Activated CD4-positive, alpha-beta T cell treated with anti-CD3 and anti-CD28 coated beads, Interleukin-2, amount 50 U/mL, for 48 hours (primary cell): ENCODE measurements at places on chromosomes 7 and 10.
A peak's percentile ranks its signal among the peaks of the same experiment; 100 is the strongest.

DNA sequence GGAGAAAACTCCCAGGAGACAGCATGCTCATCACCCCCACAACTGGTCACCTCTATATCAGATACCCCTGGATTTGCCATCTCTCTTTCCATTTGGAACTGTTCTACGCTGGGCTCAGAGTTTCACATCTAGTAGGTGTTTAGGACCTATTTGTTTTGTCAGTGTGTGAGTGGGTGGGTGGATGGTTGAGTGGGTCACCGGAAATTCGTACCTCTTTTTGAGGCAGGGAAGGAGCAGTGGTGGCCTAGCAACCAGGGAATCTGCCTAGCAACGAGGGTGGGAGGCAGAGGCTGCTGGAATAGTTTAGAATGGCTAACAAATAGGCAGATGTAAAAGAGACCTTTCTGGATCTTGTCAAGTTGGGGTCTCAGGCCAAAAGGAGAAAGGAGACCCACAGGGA is 23.2 kb upstream of the SLF2 start:
- no peak for DNase-seq

- peak; percentile 5 for DNase-seq
These were observed 276.4 kb downstream of the TCF7L2 start for GRCh38 chr10:113226399-113226798.

DNA sequence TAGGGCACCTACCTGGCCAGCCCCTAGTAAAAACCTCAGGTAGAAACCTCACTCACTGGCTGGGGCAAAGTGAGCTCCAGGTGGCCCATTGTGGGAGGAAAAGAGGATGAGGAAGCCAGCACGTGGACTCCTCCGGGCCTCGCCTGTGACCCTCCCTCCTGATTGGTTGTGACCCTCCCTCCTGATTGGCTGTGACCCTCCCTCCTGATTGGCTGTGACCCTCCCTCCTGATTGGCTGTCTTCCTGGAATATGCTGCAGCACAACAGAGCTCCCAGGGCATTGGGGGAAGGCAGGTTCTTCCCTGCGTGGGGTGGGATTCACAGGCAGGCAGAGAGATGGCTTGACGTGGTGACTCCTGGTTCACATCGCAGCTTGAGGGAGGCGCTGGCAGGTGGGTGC is 343.0 kb downstream of the GLRX3 start:
- DNase-seq = no peak

DNA sequence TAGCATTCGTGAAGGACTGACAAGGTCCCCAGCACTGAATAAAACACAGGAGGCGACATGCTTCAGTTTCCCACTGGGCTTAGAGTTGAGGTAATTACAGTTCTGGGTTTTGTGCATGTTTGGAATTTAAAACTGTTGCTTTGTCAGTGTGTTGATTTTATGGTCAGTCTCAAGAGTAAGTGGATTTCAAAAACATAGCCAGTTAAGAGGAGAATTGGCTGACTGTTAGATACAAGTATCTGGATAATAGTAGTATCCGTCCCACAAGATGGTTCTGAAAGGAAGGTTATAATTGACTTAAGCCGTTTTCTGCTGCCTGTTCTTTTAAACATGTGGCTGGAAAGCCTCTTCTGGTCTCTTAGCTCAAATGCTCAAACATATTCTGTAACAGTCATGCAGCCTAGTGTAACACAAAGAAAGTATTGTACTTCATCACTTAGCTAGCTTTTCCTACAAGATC is 170.9 kb downstream of the POLR1F start:
- no peak for DNase-seq

DNA sequence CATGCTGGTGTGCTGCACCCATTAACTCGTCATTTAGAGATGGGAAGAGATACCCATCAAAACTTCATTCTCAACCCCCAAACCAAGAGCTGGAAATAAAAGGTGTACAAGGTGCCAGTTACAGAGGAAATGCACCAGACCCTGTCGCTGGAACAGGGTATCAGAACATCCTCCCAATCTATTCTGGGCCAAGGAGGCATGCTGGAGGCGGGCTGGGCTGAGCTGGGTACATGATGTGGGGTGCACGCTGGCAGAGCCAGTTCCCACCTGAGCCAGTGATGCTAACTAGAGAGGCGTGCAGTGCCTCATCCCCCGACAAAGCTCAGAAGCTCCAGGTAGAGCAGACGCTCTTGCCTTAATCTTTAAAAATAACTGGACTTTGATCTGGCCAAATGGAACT is 70.1 kb downstream of the NPSR1 start:
- no peak for DNase-seq

DNA sequence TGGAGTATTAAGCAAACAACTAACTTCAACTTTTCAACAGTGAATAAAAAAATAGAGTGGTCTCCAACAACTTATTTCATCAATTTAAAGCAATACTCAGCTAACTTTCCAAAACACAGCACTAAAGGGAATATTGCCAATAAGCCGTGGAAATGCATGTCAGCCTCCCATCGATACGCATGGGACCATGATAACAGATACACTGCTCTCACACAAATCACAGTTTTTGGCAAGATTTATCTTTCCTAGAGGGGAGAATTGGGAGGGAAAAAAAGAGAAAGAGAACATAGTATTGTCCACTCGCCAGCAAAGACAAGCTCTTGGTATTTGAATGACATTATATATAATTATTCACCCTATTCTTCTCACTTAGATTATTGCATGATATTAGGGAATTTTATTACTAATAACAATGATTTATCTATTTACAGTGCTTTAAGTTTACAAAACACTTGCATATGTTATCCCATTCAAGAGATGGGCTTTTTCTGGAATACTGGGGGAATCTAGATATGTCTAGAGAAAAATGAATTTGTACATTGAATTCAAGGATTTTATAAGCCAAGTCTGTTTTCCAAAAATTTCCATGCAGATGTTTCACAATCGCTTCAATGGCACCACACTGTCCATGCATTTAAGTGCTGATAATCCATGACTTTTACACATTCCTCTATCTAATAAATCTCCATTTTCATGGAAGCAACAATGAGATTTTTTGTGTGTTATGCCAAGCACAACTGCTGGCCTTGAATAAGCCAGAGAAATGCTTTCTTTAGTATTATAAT is 194.0 kb upstream of the MGMT start:
- DNase-seq = no peak

DNA sequence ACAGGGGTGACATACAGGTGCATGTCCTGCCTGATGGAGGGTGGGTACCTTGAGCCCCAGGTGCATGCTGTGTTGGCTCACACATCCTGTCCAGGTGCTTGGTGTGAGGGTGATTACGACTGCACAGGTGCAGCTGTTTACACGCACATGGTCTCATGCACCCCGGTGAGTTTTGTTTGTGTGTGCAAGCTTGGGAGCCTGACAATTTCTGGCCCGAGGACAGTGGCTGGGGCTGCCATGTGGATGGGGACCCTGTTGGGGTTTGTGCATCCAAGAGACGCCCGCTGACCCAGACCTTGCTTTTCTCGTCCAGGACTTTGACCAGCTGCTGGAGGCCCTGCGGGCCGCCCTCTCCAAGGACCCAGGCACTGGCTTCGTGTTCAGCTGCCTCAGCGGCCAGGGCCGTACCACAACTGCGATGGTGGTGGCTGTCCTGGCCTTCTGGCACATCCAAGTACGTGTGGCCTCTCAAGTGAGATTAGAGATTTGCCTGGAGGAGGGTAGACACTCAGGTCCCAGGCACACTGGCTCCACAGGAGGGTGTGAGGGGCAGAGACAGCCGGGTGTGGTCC is 61.7 kb downstream of the PRF1 start:
- DNase-seq = no peak
